ENCODE measurements at places on chromosomes 6 and 20.

DNA sequence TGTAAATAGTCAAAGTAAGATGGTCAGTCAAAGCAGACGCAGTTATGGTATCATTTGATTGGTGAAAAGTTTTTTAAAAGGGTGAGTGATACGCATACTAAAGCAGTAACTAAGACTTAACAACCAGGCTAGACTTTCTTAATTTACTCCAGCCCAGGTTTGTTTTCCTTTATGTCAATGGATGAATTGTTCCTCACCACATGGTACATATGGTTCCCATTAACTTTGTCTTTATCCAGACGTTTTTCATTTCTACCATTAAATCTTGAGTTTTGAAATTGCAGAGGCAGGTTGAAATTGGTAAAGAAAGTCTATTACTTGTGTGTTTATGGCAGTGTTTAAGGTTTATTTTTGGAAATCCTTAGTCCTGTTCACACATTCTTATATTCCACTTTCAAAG is 98.5 kb upstream of the SCGN start:
- DNase-seq = no peak

DNA sequence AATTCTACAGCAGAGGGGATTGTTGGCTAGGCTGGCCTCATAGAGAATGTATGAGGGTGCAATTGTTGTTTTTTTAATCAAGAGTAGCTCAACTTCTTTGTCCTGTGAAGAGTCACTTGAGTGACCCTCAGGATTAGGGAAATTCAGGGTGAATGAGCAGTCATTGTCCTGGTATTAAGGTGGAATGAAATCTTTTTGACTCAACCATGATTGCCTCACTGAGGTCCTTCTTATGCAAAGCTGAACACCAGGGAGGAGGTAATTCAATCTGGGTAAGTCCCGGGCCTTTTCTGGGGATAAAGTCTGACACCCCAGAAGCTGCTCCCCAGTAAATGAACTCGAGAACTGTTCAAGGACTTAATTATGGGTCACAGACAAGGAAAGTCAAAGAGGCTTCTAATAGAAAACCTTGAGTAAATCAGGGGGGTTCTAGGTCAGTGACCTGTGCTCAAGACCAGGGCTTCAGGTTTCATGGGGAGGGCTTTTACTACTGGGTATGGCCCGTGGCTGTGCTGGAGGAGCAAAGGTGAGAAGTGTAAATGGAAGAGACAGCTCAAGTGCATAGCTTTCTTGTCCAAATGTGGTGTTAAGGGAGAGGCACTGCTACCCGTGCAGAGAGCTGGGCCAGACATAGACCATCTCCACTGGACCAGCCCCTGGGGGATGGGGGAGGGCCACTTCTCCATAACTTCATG is 25.3 kb upstream of the ZBTB24 start:
- DNase-seq = no peak

DNA sequence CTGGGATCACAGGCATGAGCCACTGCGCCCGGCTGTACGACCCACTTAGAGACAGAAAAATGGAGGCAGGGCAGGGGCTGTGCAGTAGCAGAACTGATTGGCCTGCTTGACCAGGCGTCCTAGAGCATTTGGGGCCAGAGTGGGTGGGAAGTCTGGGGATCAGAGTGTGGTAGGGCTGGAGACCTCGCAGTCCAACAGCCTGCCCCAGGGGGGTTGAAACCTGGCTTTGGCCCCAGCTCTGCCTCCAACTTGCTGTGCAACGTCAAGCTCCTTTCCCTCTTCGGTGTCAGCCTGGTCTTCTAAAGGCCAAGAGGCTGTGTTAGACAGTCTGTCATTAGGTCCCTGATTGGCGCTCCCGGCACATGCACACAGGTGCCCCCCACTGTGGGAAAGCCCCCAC is 15.3 kb upstream of the SPDEF start:
- no peak for DNase-seq

GRCh38 chr6:25166955-25167748 is 112.0 kb upstream of the CARMIL1 start:
- DNase-seq = no peak

- no peak for DNase-seq
These were observed 671 bp downstream of the BPHL start for GRCh38 chr6:3119040-3119723.

GRCh38 chr20:50229156-50229607 is 38.6 kb downstream of the CEBPB start:
- no peak for DNase-seq

DNA sequence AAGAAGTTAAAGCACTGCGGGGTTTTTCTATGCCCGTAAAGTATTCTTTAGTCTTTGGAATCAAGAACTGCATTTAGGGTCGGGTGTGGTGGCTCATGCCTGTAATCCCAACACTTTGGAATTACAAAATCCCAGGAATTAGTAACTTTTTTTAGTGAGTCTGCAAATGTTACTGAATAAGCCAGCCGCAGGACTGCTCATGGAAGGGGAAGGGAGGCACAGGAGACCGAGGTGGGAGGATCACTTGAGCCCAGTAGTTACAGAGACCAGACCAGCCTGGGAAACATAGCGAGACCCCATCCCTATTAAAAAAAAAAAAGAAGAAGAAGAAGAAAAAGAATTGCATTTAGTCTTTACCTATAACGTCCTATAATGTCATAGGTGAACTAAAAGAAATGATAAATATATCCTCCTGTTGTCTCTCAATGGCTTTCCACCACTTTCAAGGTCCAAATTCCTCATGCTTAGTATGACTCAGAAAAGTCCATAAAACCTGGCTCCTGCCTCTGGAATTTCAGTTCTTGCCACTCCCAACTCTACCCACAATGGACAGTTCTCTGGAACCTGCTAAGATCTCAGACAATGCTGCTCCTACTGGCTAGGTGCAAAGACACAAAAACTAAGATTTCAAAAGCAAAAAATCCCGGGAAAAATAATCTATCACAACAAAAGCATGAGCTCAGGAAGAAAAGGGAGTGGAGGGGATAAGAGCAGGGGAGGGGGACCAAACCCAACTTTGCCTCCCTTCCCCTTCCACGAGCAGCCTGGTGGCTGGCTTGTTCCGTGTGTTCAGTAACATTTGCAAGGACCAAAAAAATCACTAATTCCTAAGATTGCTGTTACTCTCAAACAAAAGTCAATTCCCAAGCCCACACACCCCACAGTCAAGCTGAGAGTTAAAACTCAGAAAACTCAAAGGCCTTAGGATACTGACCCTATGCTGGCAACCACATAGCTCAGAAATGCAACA is 39.0 kb downstream of the B4GALT5 start:
- DNase-seq = no peak

DNA sequence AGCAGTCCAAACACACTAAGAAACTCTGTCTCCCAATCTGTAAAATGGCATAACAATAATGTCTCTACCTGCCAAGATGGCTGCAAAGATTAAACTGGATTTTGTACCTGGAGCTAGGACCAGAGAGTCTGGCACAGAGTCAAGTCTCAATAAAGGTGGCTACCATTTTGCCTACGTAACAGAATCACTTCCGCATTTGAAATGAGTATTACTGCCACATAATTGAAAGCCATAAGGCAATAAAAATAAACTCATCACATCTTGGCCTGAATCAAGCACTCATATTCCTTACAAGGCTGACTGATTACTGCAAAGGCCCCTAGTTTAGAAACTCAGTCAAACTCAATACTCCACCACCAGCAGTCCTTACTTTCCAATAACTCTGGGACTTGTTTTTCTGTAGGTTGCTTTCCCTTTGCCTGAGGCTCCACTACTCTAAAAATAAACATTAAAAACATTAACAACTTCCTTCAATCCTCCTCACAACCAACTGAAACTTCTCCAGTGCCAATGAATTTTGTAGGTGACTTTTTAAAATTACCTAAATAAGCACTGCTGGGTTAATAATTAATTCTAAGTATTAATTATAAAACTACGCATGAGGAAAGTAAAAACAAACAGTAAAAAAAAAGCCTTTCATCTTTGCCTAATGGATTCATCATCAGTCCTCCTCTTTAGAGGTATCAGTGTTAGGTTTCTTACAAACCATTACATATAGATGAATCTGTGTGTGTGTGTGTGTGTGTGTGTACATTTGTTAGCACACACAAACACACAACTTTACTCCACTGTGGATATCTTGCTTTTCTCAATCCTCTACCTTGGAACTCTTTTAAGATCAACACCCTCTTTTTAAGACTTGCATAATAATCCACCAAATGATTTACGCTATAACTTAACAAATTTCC is 3.7 kb downstream of the KIF16B start:
- no peak for DNase-seq

- no peak for DNase-seq
These were observed 68.8 kb downstream of the AGPAT4 start for GRCh38 chr6:161204866-161205557.

DNA sequence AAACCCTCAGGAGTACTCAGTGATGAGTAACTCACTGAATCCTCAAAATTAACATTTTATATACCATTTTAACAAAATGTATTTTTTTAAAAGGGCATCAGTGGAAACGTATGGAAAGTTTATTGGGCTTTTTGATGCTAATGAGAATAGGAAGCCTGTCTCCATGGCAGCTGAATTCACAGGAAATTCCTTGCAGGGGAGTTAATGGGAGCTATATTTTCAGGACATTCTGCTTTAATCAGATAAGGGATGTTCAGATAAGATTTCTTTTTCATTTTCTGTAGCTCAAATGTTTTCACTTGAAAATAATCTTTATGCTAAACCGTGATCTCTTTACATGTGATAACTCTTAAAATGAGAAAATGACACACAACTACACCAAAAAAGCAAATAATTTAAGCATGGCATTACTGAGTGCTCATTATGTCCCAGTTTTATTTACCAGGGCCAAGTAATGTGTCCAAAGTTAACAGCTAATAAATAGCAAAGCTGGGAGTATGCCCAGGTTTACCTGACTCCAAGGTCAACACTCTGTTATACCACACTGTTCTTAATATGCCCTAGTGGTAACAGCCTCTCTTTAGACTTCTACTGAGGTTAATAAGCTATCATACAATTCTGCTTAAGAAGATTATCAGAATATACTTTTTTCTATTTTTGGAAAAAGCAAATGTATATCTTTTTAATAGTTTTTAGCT is 348.1 kb downstream of the GRIK2 start:
- no peak for DNase-seq

DNA sequence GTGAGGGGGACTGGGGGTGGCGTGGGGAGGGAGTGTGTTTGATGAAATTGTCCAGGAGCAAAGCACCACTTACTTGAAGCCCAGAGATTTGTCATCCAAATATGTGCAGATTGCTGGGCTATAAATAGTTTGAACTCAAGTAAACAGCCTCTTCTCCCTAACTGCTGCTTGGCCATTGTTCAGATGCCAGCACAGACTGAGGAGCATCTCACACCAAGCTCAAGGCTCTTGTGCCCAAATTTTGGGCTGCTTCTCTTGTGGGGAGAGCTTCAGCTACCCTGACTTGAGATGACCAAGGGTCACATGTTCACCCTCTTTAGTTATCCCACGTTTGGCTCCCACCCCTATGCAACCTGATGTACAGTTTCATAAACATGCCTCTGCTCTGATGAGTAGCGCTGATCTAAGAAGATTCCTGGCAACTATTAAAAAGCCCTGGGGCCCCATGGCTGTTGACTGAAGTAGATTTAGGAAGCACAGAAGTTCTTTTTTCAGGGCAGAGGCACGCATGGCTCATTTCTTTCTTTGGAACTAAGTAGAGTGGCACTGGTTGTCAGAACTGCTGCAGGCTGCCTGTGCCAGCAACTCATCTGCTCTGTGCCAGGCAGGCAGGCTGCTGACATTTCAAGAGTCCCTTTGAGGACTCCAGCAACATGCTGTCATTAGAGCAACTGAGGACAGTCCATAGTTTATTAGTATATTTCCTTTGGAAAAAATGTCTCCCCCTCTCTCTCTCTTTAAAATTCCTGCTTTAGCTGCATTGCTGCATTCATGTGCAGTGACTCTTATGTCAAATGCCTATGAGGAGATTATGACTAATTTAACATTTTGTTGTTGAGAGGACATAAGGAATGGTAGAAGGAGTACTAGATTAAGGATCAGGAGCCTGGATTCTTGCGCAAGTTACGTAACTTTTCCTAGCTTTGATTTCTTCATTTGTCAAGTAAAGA is 9.6 kb upstream of the PKIG start:
- no peak for DNase-seq

DNA sequence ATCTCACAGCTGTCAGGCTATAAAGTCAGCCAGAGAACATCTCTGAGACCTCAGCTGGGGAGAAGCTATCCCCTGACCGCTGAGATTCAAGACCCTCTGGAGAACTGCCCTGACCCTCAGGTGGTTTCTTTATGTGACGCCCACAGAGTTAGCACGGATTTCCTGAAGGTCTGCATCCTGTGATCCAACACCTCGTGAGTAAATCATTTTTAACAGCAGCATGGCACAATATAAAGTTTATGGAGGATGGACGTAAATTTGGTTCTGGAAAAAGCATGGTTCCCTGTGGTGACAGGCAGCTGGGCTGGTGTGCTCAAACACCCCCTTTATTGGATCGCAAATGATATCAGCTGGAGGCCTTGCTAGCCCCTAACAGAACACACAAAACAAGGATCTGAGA is 25.3 kb upstream of the TRAF3IP2 start:
- no peak for DNase-seq

GRCh38 chr6:17971128-17972073 is 16.0 kb downstream of the KIF13A start:
- DNase-seq = no peak
